GM04503 (cell line): ENCODE measurements at places on chromosomes 2 and 18.

DNA sequence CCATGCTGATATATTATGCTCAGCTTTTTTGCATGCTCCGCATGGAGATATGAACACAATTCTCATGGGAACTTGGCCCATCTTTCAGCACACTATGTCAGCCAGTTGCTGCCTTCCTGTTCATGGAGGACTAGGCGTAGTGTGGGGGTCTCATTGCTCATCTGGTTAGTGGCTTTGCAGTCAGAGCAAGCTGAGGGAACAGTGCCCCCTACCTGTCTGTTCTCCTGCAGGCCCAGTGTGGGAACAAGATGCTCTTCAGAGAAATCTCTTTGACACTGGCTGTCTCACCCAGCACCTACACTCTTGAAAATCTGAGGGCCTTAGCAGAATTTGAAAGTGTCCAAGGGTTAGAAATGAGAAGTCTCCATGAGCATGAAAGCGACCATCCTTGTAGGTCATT, 47.1 kb downstream of the SPTBN1 start:
- no peak for DNase-seq

DNA sequence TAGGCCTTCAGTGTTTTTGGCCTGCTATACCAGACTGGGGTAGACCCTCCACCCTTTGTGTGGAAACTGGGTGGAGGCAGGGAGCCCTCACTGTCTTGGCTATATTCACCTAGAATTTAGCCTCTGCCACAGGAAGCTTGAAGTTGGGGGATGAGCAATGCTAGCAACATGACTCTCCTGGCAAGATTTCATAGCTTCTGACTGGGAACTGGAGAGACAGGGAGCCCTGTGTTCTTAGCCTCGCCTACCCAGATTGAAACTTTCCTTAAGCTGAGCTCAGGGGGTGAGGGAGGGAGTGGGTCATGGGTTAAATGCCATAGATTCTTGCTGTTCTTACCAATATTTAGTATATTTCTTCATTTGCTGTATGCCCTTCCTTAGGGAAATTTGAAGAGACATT, 46.8 kb upstream of the FAM98A start:
- DNase-seq: no peak

GRCh38 chr2:212905640-212906201, 245.7 kb downstream of the IKZF2 start:
- no peak for DNase-seq

GRCh38 chr2:183162362-183162761, 38.1 kb downstream of the NUP35 start:
- no peak for DNase-seq

DNA sequence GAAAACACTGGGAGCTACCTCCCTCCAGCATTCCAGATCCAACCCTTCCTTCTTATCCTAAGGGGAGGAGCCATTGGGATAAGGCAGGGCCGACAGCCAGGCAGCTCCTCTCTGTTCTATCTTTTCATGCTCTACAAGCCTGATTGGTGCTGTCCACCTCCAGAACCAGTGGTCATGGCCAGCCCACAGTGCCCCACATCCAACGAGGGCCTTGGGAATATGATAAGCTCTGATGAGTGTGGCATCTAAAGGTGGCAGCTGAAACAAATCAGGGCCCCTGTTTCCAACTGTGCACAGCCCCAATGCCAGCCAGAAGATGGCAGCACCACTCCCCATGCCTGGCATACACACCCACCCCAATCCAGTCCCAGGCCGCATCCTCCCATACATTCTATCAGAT, 329.3 kb downstream of the C1D start:
- DNase-seq: no peak

- no peak for DNase-seq
These were observed 47.0 kb downstream of the SLC9A4 start for GRCh38 chr2:102520009-102520408.

DNA sequence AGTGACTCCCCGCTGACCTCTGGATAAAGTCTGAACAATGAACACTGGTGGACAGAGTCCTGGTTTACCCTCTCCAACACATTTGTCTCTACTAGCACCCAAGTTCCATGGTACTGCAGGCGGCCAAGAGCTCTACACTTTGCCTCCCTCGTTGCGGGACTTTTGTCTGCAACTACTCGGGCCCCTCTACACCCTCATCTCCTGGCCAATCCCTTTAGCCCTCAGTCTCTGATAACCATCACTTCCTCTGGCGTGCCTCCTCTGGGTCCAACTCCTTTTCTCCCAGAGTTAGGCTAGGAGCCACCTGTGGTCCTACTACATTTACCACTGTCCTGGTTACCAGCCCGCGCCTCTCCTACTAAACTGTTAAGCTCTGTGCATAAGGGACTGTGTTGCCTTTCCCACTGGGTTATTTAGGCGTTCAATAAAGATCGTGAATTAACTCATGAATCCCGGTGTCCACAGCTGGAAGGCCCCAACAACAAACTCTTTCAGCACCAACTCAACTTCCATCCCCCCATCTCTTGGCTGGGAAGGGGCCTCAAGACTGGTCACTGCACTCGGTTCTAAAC, 757 bp downstream of the HDHD2 start:
- no peak for DNase-seq

GRCh38 chr2:13091455-13091854, 374.7 kb downstream of the TRIB2 start:
- no peak for DNase-seq

DNA sequence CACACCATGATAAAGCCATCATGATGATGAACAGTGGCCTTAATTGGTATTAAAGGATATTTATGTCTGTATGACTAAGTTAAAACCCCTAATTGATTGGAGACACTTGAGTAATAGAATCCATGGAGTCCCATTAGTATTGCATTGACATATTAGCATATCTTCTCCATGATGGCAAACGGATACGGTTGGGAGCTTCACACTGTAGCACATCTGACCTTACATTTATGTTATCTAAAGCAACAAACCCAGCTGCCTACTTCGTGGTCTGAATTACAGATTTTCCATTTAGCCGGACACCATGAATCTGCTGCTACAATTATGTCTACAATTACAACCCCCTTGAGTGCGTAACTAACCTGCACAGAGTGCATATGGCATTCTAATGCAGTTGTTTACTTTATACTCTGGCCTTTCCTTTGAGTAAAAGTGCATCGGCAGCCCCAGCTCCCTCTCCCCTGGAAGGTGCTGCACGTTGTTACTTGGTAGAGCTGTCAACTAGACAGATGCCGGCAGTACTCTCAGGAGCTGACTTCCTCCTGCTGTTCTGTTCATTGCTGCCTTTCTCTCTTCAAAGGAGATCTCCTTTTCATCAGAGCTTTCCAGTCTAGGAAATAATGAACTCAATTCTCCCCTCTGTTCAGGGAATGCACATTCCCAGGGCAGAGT, 92.1 kb downstream of the LRRC30 start:
- no peak for DNase-seq

DNA sequence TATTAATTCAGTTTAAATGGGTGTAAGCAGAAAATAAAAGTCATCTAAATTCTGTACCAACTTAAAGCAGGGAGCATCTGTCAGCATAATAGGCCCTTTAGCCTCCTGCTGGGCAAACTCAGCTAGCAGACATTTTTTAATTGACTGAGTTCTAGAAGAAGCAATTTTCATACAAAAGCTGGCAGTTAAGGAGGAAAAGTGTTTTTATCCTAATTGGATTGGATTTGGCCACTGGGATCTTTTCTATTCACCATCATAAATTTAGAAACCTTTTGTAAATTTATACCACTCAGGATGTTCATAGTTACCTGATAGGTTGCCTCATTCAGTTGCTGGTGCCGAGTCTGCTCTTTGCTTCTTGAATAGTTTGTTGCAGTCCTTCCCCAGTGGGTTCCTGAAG, 262.7 kb upstream of the FSIP2 start:
- no peak for DNase-seq

DNA sequence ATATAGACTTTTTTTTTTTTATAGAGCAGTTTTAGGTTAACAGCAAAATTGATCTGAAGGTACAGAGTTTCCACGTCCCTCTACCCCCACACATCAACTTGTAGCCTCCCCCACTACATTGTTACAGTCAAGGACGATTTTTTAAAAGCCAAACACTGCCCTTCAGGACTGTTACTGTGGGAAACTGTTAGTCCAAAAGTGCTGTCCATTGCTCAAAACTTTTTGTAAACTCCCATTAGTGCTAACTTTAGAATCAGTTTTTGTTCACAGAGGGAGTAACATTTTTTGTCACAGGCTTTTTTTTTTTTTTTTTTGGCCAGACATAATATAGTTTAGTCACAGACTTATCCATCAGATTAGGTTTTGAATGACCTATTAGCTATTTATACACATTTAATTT, 24.1 kb downstream of the ELP2 start:
- no peak for DNase-seq

DNA sequence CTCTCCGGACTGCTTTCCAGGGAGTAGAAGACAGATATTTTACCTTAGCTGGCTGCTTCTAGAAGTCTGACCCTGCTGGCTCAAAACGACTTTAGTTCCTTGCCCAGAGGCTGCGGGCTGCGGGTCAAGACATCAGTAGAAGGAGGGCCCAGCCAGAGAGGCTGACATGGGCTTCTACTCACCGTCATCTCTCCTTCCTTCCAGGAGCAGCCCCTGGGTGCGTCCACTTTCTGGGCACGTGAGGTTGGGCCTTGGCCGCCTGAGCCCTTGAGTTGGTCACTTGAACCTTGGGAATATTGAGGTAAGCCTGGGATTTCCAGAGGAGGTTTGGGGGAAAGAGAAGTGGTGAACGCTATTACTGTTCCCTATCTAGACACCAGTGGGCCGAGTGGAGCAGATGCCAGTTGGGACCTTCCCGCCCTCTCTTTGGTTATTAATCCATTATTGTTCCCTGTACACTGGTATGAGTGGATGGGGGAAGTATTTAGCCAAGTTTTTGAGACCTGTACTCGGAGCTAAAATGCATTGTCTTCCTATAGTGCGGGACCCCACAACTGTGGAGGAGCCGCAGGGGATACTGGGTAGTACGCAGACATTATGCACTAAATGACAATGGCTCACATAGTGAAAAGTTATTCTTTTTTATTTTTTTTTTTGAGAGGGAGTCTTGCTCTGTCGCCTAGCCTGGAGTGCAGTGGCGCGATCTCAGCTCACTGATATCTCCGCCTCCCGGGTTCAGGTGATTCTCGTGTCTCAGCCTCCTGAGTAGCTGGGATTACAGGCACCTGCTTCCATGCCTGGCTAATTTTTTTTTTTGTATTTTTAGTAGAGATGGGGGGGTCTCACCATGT, 26.3 kb upstream of the CASP8 start:
- no peak for DNase-seq

DNA sequence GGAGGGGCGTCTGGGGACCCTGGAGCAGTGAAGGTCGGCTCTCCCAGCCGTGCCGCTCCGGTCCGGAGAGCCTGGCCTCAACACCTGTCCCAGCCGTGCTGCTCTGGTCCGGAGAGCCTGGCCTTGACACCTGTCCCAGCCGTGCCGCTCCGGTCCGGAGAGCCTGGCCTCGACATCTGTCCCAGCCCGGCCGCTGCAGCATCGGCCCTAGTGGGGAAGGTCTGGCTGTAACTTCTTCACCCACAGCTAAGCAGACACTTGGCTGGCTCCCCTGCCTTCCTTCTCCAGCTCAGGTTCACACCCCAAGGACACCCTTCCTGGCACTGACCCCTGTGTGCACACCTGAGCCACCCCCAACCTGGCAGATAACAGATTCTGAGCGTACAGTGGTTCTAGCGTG, 4.6 kb downstream of the KCNG2 start:
- DNase-seq: no peak

DNA sequence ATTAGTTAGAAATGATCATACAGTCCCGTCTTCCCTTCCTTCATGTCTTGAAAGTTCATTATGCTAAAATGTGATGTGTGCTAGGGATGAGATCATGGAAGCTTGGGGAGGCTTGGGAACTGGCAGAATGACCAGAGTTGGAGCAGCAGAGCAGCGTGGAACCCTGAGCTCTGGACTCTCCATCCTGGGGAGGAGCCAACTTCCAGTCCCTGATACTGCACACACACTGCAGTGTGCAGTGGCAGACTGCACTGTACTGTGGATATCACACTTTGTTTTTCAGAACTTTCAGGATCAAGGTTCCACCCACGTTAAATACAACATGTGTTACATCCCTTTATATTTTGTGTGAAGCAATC, 27.3 kb upstream of the GREB1 start:
- no peak for DNase-seq

- DNase-seq: no peak
These were observed 41.4 kb downstream of the THUMPD2 start for GRCh38 chr2:39737661-39738060.

GRCh38 chr18:48742706-48743475, 204.1 kb downstream of the CTIF start:
- peak; percentile 87 for DNase-seq

DNA sequence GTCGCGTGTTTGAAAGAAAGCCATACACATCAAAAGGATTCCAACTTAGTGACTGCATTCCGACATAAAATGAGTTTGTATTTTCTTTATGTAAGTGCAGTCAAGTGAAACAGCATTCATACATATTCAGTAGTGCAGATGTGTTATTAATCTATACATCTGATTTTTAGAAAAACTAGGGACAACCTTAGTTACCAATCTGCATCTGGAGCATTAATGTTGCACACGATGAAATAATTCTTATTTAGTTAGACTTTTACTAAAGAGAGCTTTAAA, 1.9 kb downstream of the GORASP2 start:
- peak; percentile 5 for DNase-seq

DNA sequence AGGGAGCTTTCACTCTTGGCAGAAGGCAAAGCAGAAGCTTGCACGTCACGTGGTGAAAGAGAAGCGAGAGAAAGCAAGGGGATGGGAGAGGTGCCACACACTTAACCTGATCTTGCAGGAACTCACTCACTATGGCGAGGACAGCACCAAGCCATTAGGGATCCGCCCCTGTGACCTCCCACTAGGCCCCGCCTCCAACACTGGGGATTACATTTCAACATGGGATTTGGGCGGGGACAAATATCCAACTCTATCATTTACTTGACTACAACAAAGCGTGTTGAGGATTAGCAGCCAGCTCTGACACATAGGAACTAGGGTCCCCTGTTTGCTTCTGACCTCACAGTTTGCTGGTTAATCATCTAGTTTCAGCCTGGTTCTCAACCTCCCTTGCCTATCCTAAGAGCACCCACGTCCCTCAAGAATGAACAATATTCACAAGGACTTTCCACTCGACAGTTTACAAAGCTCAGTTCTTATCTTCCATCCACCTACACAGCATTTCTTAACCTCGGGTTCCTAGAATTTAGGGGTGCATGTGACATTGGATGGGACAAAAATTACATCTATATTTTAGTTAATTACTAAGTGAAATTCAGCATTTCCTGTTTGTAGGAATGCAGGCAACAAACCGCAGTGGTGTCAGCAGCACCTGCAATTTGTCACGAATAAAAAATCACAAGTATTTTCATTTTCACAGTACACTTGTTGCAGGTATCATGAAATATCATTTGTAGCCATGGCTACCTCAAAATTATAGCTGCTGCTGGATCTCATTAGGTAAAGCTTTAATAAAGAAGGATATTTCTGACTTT, 36.0 kb downstream of the LBH start:
- no peak for DNase-seq

GRCh38 chr18:48124857-48125626, 194.6 kb upstream of the SMAD2 start:
- DNase-seq: no peak

GRCh38 chr2:196284866-196285557, 113.6 kb upstream of the STK17B start:
- DNase-seq: no peak

GRCh38 chr2:216478151-216478550, 20.5 kb upstream of the RPL37A start:
- DNase-seq: no peak
